ENCODE measurements at places on chromosomes 1 and 21.
A peak's percentile ranks its signal among the peaks of the same experiment; 100 is the strongest.

GRCh38 chr21:26070822-26071425 is 99.6 kb downstream of the APP start:
- peak; percentile 66 for DNase-seq

GRCh38 chr1:90712915-90713730 is 4.0 kb downstream of the BARHL2 start:
- no peak for DNase-seq

GRCh38 chr1:248793592-248793991 is 32.1 kb downstream of the SH3BP5L start:
- no peak for DNase-seq

DNA sequence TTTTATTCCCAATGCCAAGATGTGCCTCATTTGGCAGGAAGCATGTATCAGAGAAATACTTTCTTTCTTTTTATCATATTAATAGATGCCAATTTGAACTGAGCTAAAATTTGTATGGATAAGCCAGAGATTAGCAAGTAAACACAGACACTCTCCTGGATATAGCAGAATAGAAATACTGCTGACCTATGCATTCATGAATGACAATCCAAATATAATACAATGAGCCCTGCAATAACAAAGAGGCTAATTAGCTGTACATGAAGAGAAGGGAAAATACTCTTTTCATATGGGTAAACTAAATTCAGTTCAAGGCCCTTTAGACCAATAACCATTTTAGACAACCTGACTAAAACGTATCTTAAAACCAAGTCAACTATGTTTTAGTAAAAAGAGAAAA is 388.1 kb upstream of the NR5A2 start:
- no peak for DNase-seq

DNA sequence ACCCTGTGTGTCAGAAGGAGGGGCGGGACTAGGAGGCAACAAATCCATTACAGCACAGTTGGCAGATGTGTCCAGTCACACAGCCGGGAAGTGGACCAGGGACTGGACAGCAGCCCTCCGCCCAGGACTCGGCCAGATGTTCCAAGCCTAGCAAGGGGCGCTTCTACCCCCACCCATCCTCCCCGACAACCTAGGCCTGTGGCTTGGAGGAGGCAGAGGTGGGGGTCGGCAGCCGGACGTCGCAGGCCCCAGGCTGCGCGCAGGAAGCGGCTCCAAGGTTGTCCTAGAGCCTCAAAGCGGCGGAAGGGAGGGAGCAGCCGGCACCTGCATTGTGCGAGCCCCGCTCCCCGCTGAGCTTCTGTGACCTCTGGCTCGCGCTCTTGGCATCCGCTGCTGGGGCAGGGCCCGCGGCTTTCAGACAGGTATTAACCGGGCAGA is 20.6 kb upstream of the MYCL start:
- DNase-seq = no peak

- peak; percentile 86 for DNase-seq
These were observed 440 bp downstream of the PIGP start for GRCh38 chr21:37072274-37072987.

- DNase-seq = no peak
These were observed 38.4 kb upstream of the KCNQ4 start for GRCh38 chr1:40745176-40745575.

GRCh38 chr1:19074902-19075721 is 118.6 kb upstream of the IFFO2 start:
- peak; percentile 62 for DNase-seq

GRCh38 chr1:43998000-43998378 is 6.6 kb downstream of the CCDC24 start:
- no peak for DNase-seq

- DNase-seq = no peak
These were observed 76.6 kb downstream of the MAST2 start for GRCh38 chr1:45879885-45880598.

DNA sequence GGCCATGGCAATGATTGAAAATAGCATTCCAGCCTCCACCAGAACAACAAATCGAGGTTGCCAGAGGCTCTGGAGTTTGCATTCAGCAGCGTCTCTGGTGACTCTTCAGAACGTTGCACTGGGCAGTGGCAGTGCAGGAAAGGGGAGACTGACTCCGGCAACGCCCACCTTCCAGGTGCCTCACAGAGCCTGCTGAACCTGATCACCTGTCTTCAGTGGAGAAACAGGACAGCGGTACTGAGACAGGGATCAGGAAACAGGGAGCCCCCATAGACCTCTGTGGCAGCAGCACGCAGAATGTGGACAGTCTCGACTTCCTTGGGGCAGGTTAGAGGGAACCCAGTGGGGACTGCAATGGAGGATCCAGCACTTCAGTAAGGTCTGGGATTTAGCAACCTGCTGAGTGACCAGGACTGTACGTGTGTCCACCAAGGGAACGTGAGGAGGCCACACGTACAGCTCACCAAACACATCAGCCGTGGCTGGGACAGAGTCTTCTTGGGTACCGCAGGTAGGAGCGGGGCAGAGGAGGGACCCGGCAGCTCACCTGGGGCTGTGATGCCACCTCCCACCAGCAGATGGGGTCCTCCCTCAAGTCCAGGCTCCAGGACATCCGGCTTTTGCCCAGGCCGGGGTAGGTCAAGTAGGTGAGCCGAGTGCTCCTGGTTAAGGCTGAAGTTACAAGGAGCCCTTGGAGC is 128.6 kb downstream of the PRDM2 start:
- DNase-seq = no peak

DNA sequence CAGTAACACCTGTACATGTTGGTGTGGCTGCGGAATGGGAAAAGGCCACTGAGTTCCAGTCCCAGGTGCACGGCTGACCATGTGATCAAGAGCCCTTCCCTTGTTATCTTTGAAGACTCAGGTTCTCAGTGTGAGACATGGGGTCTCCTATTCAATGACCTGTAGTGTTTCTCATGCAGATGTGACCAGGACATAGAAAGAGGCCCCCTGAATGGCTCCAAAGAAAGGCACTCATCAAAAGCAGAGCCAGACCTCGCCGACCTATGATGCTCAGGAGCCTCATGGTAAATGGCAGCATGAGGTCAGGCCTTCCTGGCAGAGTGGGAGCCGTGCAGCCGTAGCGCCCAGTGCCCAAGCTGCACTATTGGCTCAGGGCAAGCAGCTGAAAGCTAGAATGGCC is 42.3 kb upstream of the HAO2 start:
- DNase-seq = no peak

DNA sequence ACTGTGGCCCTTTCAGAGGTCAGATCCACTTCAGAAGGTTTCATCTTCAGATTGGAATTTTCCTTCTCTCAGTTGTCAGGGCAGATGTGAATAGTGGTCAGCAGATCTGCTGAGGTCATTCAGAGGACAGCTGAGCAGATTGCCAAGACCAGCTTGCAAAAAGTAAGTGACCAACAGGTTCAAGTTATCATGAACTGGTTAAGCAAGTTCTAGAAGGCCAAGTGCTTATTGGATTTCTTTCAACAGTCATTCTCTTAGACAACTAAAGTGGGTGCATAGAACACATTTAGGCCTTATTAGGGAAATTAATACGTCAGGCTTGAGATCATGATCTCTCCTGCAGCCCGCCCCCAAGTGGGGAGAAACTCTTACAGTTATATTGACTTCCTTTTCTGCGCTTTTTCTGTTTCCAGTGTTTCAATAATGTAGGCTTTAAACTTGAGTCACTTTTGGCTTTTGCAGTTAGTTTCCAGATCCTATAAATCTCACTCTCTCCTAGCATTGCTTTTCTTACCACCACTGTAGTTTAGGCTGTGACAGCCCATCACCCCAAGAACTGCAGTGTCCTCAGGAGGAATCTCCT is 96.4 kb downstream of the C1orf21 start:
- DNase-seq = no peak

- DNase-seq = no peak
These were observed 63.4 kb downstream of the MAGI3 start for GRCh38 chr1:113453771-113454083.

DNA sequence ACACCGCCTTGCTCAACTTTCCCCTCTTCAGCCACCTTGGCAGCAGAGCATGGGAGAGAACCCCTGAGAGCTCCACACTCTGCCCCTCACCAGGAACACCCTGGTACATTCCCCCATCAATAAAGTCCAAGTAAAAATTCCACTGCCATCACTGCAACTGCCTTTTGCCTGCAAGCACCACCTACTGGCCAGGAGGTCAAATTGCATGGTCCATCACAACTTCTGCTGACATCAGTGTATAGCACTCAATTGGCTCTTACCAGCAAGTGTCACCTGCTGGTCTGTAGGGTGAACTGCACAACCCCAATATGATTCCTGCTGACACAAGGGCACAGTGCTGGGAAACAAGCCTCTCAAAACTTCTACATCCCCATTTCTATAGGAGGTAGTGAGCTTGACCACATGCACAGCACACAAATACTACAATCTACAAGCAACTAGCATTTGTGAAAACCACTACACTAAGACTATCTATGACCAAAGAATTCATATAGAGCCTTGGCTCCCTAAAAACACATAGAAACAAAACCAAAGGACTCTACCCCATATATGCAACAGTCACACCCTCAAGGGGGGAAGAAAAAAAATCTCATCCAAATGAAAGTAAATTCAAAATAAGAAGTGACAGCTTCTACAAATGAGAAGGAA is 69.2 kb downstream of the FASLG start:
- peak; percentile 20 for DNase-seq

- no peak for DNase-seq
These were observed 185.0 kb downstream of the PBX1 start for GRCh38 chr1:164743976-164744375.

- no peak for DNase-seq
These were observed 254.2 kb upstream of the ADAMTS5 start for GRCh38 chr21:27221077-27221476.

DNA sequence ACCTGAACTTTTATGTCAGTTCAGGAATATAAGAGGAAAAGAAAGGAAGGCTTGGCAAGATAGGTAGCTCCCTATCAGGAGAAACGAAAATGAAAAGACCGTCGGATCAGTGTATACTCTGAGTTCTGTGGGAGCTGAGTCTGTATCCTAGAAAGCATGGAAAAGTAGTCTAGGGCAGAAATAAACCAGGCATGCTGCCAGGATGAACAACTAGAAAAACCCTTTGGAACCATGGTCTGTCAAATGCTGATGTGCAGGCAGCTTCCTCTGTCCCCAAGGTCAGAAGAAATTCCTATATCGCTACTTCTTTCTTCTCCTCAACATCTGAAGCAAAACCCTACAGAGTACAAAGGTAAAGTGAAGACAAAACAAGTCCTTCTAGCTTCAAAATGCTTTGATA is 268.8 kb downstream of the ST6GALNAC3 start:
- DNase-seq = no peak

GRCh38 chr1:1124786-1125642 is 9.1 kb upstream of the C1orf159 start:
- DNase-seq = no peak

DNA sequence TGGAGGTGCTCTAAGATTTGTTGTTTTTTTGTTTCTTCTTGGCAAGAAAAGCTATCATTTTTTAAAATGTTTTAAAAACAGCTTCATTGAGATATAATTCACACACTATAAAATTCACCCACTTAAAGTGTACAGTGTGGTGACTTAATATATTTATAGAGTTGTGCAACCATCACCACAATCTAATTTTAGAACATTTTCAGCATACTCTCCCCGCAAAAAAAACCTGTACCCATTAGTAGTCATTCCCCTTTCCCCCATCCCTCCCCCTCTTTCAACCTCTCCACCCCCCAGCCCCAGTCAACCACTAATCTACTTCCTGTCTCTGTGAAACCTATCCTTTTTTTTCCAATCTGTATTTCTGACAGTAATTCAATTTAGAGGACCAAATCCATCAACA is 30.6 kb downstream of the ZC3H11B start:
- no peak for DNase-seq

DNA sequence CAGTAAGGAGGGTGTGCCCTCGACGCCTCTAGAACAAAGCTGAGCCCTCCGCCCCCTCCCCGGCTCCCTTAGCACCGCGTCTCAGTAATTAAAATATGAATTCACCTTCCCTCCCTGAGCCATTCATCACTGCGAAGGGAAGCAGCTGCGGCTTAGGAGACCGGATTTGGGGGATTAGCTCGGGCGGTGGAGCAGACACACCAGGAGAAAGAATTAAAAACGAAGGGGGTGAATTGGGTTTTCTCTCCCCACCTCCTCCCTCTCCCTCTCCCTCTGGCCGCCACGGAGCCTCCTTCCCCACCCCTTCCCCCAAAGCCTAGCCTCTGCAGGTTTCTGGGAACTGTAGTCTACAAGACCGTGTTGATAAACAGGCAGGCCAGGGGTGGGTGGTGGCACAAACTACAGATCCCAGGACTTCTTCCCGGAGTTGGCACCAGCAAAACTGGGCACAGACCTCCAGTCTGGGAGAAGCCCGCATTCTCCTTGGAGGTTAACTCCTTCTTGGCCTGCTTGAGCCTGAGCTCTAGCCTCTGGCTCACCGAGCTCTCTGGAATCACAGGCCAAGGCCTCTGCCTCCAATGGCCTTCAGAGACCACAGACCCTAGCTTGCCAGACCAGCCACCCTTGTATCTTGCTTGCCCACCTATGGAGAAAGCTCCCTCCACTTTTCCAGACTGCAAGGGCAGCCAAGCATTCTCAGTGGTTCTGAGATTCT is 10.8 kb downstream of the BLACAT1 start:
- peak; percentile 90 for DNase-seq

- DNase-seq = peak; percentile 49
These were observed 738 bp upstream of the KCNA2 start for GRCh38 chr1:110606657-110607535.

DNA sequence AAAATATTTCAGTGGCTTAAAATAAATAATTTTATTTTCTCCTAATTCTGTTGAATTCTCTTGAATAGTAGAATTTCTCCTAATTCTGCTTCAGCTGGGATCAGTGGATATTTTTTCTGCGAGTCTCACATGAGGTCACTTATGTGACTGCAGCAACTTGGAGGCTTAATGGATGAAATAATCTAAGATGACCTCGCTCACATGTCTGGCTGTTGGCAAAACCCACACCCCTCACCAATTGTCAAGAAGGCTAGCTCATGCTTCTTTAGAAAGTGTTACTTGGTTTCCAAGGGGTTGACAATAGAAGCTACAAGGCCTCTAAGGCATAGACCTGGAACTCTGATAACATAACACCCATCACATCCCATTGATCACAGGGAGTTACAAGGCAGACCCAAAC is 156.9 kb upstream of the DPYD start:
- no peak for DNase-seq

GRCh38 chr1:109629372-109630030 is 9.9 kb downstream of the AMPD2 start:
- no peak for DNase-seq

DNA sequence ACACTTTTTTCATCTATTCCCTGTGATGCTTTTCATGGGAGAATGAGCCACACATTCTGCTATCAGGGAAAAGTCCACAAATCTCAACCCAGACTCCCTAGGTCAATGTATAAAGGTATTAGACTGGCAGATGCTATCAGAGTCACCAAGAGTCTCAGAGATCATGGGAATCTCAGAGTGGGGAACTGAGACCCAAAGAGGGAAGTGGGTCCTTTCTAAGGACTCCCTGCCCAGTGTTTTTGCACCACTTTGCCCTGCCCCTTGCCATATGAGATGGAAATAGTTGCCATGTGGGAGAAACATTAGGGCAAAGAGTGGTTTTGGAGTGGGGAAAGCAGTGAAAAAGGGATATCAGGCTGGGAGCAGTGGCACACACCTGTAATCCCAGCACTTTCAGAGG is 19.1 kb upstream of the AZIN2 start:
- DNase-seq = no peak

Data from NCI-H446 (cell line).